ENCODE measurements at places on chromosomes 2 and 18.

GRCh38 chr2:55616551-55617174, 759 bp downstream of the PPP4R3B start:
- peak; percentile 42 for DNase-seq

- no peak for DNase-seq
Measured at GRCh38 chr2:40466935-40467572, 15.2 kb upstream of the SLC8A1 start.

GRCh38 chr2:3277748-3278520, 99.7 kb downstream of the EIPR1 start:
- DNase-seq = no peak

DNA sequence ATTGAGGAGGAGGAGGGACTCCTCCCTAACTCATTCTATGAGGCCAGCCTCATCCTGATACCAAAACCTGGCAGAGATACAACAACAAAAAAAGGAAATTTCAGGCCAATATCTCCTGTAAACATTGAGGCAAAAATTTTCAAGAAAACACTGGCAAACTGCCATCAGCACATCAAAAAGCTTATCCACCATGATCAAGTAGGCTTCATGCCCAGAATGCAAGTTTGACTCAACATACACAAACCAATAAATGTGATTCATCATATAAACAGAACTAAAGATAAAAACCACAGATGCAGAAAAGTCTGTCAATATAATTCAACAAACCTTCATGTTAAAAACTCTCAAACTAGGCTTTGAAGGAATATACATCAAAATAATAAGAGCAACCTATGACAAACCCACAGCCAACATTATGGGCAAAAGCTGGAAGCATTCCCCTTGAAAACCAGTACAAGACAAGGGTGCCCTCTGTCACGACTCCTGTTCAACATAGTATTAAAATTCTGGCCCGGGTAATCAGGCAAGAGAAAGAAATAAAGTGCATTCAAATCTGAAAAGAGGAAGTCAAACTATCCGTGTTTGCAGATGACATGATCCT, 1014.3 kb downstream of the CBLN2 start:
- DNase-seq = no peak

GRCh38 chr2:234490271-234491091, 6.4 kb downstream of the ARL4C start:
- no peak for DNase-seq

GRCh38 chr2:24285484-24286152, 74.7 kb downstream of the ITSN2 start:
- DNase-seq = no peak

DNA sequence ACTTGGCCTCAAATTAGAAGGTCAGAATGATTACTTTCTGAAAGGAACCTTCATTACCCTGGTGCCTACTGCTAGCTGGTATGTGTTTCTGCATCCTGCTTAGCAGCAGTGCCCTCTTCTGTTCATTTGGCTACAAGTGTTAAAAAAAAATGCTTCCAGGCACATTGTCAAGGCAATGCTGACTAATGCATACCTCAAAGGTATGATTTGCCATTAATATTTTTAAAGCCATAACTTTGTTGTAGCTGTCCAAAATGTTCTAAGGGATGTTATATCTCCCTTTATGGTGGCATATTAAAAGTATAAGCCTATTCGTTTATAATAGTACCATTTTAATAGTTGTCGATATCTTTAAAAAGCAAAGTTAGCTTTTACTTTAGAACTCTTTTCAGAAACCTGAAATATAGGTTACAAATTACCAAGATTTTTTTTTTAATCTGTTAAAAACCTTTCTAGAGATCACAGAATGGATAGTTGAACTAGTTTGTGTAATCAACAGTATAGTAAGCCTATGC, 52.0 kb upstream of the FAM171B start:
- no peak for DNase-seq

- no peak for DNase-seq
Measured at GRCh38 chr2:42902939-42903709, 110.7 kb upstream of the HAAO start.

DNA sequence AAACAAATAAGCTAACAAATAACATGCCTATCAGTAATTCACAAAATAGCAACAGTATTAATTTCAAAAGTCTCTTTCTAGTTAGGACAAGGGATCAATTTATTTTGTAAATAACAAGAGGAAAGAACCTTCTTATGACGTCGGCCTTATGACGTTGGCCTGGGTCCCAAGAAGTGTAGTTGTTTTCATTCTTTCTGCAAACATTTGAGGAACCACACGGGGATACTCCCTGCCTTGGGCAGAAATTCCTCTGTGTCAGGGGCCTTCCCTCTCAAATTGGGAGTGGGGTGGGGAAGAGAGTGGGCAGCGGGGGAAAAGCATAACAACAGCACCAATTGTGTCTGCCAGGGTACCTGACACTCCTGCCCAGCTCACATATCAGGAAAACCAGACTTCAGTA, 1.3 kb downstream of the CCDC68 start:
- DNase-seq = no peak

DNA sequence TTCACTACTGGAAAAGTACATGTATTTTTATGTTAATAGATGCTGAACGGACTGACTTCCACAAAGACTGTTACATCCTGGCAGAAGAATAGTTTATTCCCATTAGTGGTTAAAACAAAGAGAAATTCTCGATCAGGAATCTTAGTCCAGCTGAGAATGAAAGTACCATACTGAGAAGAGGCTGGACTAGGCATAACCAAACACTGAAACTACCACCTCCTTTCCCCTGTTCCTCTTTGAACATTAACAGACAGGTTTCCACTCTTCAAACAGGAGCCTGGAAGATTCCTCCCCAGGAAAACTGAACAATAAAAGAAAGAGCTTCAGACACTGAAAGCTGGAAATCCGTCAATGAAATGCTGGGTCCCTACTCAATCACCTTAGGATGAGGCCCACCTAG, 25.8 kb downstream of the LDAH start:
- DNase-seq = no peak

GRCh38 chr2:65647249-65647842, 214.9 kb upstream of the SPRED2 start:
- DNase-seq = no peak

GRCh38 chr18:37668971-37669747, 103.6 kb upstream of the CELF4 start:
- no peak for DNase-seq

DNA sequence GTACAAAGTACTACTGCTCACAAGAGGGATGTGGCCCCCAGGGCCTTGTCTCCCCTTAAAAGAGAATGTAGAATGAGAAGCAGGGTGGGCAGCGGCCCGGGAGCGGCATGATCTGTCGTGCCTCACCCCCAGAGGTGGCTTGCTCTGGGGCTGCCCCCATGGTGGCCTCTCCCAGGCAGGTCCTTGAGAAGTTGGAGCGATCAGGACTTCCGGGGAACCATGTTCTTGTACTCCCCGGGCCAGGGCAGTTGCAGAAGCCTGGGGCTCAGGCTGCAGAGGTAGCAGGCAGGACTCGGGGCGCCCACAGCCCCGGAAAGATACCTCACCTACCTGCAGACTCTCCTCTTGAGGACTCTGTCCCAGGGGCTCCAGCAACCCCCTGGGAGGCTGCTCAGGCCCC, 62.6 kb downstream of the CYP26B1 start:
- no peak for DNase-seq

- no peak for DNase-seq
Measured at GRCh38 chr2:99256677-99257076, 1.2 kb upstream of the LYG2 start.
